ENCODE measurements at places on chromosomes 3 and 15. TPM values are rescaled to one million over a fixed set of nuclear protein-coding genes. Genes with fewer than 3 reads are reported as not detected.

GRCh38 chr3:142896201-142896755 lies 7.4 kb upstream of the PCOLCE2 start:
- DNase-seq, result no peak
- H3K4me1 ChIP-seq, result no peaks in the 10 kb centered on the region
- no peak overlapping the region for H3K4me3 ChIP-seq
- no peaks in the 10 kb centered on the region for H3K27me3 ChIP-seq
- no peaks in the 10 kb centered on the region for H3K36me3 ChIP-seq

DNA sequence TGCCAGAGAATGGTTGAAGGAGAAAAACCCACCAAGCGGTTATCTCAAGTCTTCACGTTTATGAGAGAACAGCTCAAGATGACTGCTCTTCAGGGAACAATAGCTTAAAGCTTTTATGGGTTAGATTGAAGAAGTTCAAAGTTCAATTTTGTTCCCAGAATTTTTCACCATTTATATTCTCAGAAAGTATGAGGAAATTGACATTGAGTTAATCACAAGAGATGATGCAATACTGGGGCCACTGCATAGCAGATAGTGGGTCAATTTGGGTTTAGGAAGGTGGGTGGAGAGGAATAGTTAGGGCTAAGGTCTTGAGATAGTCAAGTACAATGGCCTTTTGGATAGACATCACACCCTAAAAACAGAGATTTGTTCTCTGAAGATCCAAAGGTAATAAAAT lies 539.3 kb downstream of the SQOR start:
- no peak for DNase-seq
- H3K27ac ChIP-seq, result no peak overlapping the region

DNA sequence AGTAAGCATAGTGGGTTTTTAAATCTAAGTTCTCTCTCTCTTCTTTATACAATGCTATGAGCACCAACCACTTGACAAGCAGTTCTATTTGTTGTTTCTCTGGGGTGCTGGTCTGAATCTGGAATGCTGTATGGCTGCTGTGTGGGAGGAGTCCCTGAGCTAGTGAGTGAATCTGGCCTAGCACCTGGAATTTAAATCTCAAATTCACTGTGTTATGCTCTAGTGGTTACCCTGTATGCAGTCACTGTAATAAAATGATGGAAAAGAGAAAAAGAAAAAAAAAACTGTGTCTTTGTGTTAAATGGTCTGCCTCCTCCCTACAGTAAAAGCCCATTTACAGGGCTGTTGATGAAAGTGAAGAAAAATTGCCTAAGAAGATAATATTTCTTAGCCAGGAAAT lies 155.0 kb downstream of the ATP8B4 start:
- H3K36me3 ChIP-seq, result no peaks in the 10 kb centered on the region
- no peak for DNase-seq
- no peak overlapping the region for H3K27ac ChIP-seq
- H3K4me1 ChIP-seq, result no peaks in the 10 kb centered on the region
- H3K27me3 ChIP-seq, result no peaks in the 10 kb centered on the region

The GLDN gene
- total RNA-seq, result not detected

The STRIT1 gene
- not detected for total RNA-seq

The DNAH12 gene
- total RNA-seq, result 0.37 TPM

The RARB gene
- not detected for total RNA-seq

DNA sequence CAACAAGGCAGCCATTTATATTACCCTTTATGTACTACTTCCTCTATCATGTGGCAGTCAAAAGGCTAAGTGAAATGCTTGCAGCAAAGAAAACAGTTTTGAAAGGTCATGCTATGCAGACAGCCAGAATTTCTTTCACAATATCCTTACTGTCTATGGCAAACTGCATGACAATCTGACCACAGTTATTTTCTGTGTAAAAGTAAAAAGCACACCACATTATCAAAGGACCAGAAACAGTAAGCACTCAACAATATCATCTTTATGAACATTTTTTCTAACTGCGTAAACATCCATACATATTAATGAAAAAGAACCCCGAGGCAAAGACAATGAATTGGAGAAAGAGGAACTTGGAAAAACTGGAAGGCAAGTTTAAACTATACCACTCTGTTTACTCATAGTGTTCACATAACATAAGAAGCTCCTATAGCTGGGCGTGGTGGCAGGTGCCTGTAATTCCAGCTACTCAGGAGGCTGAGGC lies 47.9 kb downstream of the PIK3CB start:
- no peaks in the 10 kb centered on the region for H3K27me3 ChIP-seq
- no peaks in the 10 kb centered on the region for H3K4me1 ChIP-seq
- no peaks in the 10 kb centered on the region for H3K36me3 ChIP-seq
- no peak overlapping the region for H3K4me3 ChIP-seq
- no peak overlapping the region for H3K27ac ChIP-seq

The GOLGA6L10 gene
- 1.8 TPM for total RNA-seq

GRCh38 chr15:58583171-58583908 lies 151.5 kb downstream of the LIPC start:
- DNase-seq, result no peak
- no peaks in the 10 kb centered on the region for H3K27me3 ChIP-seq
- H3K27ac ChIP-seq, result no peak overlapping the region
- H3K36me3 ChIP-seq, result no peaks in the 10 kb centered on the region

- H3K36me3 ChIP-seq, result no peaks in the 10 kb centered on the region
- no peak overlapping the region for H3K27ac ChIP-seq
- no peak overlapping the region for H3K4me3 ChIP-seq
- no peaks in the 10 kb centered on the region for H3K27me3 ChIP-seq
Measured at GRCh38 chr3:124928333-124929202, 6.0 kb downstream of the MUC13 start.

The CAPN3 gene
- total RNA-seq, result 26.1 TPM

The FSIP1 gene
- 0.14 TPM for total RNA-seq

The POPDC2 gene
- total RNA-seq, result 5.5 TPM

The CFAP92 gene
- 1.3 TPM for total RNA-seq

The TMEM212 gene
- total RNA-seq, result not detected

GRCh38 chr3:50248387-50248786 lies 12.4 kb downstream of the GNAI2 start:
- peaks cover 72% of the 10 kb centered on the region for H3K4me1 ChIP-seq
- DNase-seq, result no peak
- no peak overlapping the region for H3K4me3 ChIP-seq
- H3K36me3 ChIP-seq, result peaks cover 55% of the 10 kb centered on the region
- H3K27me3 ChIP-seq, result no peaks in the 10 kb centered on the region
- H3K27ac ChIP-seq, result peak overlapping the region; percentile 88

GRCh38 chr3:112486811-112487505 lies 12.3 kb downstream of the BTLA start:
- H3K36me3 ChIP-seq, result no peaks in the 10 kb centered on the region
- DNase-seq, result no peak
- no peak overlapping the region for H3K4me3 ChIP-seq
- no peaks in the 10 kb centered on the region for H3K27me3 ChIP-seq
- peaks cover 32% of the 10 kb centered on the region for H3K4me1 ChIP-seq

DNA sequence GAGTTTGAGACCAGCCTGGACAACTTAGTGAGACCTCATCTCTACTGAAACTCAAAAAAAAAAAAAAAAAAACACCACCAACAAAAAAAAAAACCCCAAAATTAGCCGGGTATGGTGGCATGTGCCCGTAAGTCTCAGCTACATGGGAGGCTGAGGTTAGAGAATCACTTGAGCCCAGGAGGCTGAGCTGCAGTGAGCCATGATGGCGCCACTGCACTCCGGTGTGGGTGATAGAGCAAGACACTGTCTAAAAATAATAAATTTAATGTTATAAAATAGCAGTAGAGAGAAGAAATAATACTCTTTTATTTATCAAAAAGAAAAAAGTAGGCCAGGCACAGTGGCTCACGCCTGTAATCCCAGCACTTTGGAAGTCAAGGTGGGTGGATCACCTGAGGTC lies 17.4 kb downstream of the RCCD1 start:
- H3K36me3 ChIP-seq, result no peaks in the 10 kb centered on the region
- H3K4me1 ChIP-seq, result no peaks in the 10 kb centered on the region
- DNase-seq, result no peak
- no peak overlapping the region for H3K4me3 ChIP-seq
- H3K27ac ChIP-seq, result no peak overlapping the region

DNA sequence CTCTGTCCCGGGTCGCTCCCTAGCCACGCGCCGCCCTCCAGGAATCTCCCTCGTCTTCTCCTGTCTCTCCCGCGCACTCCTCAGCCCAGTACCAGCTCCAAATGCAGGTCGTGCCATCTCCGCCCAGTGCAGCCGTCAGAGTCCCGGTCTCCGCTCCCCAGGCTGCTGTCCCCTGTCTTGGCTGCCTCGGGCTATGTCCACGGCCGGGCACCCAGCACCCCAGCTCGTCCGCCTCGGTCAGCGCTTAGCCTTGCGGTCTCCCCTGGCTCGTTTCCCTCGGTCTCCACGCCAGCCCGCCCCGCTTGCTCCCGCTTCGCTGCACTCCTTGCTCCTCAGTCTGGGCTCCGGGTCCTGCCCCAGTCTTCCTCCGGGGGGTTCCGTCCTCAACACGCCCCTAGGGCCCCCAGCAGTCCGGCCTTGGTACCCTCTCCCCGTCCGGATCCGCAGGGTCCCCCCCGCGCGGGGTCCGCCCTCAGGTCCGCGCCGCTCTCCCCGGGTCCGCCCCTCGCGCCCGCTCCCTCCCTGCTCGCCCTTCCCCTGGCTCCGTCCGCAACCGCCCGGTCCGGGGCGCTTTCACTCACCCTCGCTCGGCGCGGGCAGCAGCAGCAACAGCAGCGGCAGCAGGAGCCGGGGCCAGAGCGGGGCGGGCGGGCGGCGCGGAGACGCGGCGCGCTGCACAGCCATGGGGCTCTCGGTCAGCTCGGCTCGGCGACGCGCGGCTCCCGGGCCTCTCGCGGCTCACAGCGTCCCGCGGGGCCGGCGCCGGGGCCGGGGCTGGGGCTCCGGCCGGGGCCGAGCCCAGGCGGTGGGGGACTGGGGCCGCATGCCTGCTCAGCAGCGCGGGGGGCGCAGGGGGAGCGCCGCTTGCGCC lies 462 bp downstream of the IGDCC3 start:
- H3K27ac ChIP-seq, result no peak overlapping the region
- no peaks in the 10 kb centered on the region for H3K36me3 ChIP-seq
- peaks cover 7% of the 10 kb centered on the region for H3K4me1 ChIP-seq
- DNase-seq, result no peak
- H3K4me3 ChIP-seq, result peak overlapping the region; percentile 46

DNA sequence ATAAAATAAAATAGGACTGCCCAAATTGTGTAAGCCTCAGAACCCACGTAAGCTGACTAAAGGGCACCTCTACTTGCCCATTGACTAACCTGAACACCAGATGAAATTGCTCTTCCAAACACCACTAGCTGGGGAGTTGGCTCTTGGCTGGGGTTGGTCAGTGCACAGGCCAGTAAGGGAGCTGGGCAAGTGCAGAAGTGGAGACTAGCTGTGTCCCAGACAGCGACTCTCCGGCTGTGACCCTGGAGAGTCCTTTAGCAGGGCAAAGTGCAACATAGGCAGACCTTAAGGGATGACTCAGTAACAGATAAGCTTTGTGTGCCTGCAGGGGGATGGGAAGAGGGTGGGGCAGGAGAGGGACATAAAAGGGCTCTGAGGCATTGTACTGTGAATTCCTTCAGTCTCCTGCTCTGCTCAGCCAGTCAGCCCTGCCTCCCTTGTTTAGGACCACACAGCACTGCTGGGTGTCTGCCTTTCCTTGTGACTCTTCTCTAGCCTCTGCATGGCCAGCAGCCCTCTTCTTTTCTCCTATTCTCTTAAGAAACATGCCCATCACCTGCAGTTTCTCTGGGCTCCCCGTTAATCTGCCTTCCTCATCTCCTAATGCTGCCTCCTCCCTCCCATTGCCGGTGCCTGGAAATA lies 13.2 kb downstream of the NR1I2 start:
- H3K27me3 ChIP-seq, result no peaks in the 10 kb centered on the region
- no peak for DNase-seq
- no peaks in the 10 kb centered on the region for H3K36me3 ChIP-seq
- no peak overlapping the region for H3K4me3 ChIP-seq

GRCh38 chr15:63598473-63599400 lies 1.6 kb downstream of the FBXL22 start:
- no peaks in the 10 kb centered on the region for H3K36me3 ChIP-seq
- H3K4me1 ChIP-seq, result peaks cover 19% of the 10 kb centered on the region
- no peaks in the 10 kb centered on the region for H3K27me3 ChIP-seq
- no peak for DNase-seq

GRCh38 chr3:166071-166470 lies 30.5 kb upstream of the CHL1 start:
- H3K4me3 ChIP-seq, result no peak overlapping the region
- no peak for DNase-seq
- no peak overlapping the region for H3K27ac ChIP-seq
- H3K27me3 ChIP-seq, result no peaks in the 10 kb centered on the region

- no peak overlapping the region for H3K27ac ChIP-seq
- no peaks in the 10 kb centered on the region for H3K27me3 ChIP-seq
- H3K4me1 ChIP-seq, result no peaks in the 10 kb centered on the region
- peak; percentile 67 for DNase-seq
- no peak overlapping the region for H3K4me3 ChIP-seq
Measured at GRCh38 chr15:63093486-63094205, 28.0 kb upstream of the LACTB start.

DNA sequence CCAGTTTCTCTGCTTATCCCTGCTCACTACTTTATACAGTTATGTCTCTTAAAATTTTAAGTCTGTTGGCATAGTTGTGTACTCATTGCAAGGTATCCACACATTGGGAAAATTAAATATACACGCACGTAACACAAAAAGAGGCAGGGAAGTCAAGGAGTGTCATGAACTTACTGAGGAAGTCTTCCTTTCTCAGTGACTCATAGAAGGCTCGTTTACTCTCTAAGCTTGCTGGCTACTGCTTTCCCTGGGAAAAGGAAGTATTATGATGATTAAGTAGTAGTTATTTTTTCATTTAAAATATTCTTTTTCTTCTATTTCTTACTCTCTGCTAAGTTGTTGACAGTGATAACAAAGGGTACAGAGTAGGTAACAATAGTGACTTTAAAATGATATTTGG lies 287.3 kb downstream of the UBE2E2 start:
- no peak overlapping the region for H3K4me3 ChIP-seq
- H3K27me3 ChIP-seq, result no peaks in the 10 kb centered on the region
- no peaks in the 10 kb centered on the region for H3K36me3 ChIP-seq
- H3K4me1 ChIP-seq, result no peaks in the 10 kb centered on the region

The SLC12A1 gene
- total RNA-seq, result not detected

The ANKRD63 gene
- total RNA-seq, result not detected

DNA sequence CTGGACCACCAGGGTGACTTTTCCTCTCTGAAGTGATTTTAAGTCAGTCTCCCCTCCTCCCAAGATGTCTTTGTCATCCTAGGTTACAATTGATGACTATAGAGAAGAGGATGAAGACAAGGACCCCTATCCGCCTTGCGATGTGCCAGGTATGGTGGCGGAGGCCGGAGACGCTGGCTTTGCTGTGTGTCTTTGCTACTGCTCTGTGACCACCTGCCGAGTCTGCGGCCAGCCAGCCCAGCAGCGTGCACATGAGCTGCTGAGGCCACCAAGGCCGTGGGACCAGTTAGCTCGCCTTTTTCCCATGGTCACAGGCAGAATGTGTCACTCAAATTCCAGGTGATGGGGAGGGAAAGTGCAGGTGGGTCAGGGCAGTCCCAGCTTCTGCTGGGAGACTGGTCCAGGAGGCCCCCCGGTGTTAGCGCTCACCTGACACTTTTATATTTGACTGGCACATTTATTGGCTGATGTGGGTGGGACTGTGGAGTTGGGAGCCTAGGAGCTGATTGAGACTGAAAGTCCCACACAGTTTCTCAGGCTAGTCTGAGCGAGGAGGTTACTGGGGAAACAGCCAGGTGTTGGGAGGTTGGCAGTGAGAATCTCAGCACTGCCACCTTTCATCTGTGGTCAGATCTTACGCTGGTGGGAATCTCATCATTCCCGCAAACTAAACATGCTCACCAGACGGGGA lies 114.1 kb downstream of the CHDH start:
- no peaks in the 10 kb centered on the region for H3K27me3 ChIP-seq
- no peak for DNase-seq
- H3K4me1 ChIP-seq, result no peaks in the 10 kb centered on the region
- no peaks in the 10 kb centered on the region for H3K36me3 ChIP-seq
- no peak overlapping the region for H3K27ac ChIP-seq

The PLA2G4B gene
- 55.6 TPM for total RNA-seq

GRCh38 chr3:14630404-14631100 lies 21.0 kb upstream of the CCDC174 start:
- no peak for DNase-seq
- H3K4me1 ChIP-seq, result no peaks in the 10 kb centered on the region
- H3K36me3 ChIP-seq, result no peaks in the 10 kb centered on the region
- H3K27me3 ChIP-seq, result no peaks in the 10 kb centered on the region

All from naive thymus-derived CD4-positive, alpha-beta T cell (primary cell).